NCI-H2227 treated with DMSO at 0.1 percent for 48 hours (cell line): ENCODE measurements at places on chromosomes 12 and 14.

GRCh38 chr12:25670076-25671055 lies 117.3 kb upstream of the LMNTD1 start:
- no peak for DNase-seq

DNA sequence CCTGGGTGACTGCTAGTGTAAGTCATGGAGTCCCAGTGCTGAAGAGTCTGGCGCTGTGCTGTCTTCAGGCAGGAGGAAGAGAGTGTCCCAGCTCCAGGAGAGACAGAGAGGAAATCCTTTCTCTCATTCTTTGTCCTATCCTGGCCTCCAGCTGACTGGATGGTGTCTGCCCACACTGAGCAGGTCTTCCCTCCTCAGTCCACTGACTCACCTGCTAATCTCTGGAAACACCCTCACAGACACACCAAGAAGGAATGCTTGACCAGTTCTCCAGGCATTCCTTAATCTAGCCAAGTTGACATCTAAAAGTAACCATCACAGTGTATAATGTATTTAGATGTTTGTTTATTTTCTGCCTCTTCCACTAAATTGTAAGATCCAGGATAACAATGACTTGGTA lies 53.9 kb downstream of the EMP1 start:
- DNase-seq, result no peak

- no peak for DNase-seq
These were observed 163.8 kb downstream of the DERA start for GRCh38 chr12:16074894-16075293.

GRCh38 chr14:103702497-103703432 lies 12.5 kb downstream of the XRCC3 start:
- DNase-seq, result no peak

DNA sequence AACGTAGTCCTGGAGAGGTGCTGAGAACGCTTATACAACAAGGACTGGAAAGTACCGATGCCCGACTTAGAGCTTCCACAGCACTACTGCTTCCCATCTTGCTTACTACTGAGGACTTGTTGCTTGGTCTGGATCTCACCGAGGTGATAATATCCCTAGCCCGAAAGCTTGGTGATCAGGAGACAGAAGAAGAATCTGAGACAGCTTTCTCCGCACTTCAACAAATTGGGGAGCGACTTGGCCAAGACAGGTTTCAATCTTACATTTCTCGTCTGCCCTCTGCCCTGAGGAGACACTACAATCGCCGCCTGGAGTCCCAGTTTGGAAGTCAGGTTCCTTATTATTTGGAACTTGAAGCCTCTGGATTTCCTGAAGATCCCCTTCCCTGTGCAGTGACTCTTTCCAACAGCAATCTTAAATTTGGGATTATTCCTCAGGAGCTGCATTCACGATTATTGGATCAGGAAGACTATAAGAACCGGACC lies 1.1 kb downstream of the TOGARAM1 start:
- DNase-seq, result no peak

DNA sequence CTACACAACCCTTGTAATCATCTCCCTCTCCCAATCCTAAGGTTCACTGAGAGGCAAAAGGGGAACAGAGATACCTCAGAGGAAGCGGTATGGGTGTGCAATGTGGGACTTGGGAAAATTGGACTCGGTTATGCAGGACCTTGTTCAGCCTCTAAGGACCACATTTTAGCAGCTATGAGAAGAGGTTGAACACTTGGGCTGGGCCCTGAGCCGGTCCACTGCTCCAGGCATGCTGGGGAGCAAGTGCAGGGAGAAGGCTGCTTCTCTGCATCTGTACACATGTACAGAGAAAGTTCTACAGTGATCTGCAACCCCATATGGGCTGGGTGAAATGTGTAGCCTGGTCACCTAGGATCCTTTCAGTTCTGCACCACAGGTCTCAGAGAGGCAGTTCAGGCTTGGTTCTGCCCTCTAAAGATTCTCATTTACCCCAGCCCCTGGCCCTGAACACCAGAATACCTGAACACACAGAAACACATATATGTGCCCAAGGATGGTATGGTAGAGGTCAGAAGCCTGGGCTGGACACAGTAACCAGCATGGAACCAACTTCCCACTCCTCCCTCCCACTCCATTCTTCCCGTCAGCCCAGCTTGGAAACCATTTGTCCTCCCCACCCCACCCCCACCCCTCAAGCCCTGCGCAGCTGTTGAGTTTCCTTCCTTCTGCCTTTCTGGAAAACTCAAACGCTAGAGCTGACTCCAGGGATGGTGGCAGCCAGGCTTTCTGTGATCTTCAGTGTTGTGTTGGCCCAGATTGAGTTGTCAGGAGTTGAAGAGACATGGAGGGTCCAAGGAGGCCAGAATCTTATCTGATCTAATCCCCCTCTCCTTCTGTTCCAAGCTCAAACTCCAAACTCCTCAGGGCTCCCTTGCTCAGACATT lies 10.4 kb downstream of the HOXC5 start:
- no peak for DNase-seq

DNA sequence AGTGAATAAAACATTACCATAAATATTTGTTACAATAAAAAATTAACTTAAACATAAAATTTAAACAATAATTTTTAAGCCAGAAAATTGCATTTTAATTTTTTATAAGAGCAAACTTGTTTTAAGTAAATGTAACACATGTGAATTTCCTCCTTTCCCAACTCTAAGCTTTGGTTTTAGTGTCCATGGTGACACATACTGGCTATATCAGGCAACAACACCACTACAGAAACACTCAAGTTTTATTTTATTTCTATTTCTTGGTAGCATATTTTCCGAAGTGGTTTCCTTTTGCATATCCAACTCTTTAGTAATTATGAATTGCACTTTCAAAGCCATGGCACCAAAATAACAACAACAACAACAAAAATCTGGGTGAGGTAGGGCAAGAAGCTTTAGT lies 2.2 kb downstream of the NELL2 start:
- no peak for DNase-seq

GRCh38 chr12:116642683-116643082 lies 83.5 kb downstream of the MAP1LC3B2 start:
- no peak for DNase-seq

GRCh38 chr14:41604721-41605531 lies 1.8 kb upstream of the LRFN5 start:
- no peak for DNase-seq

- no peak for DNase-seq
These were observed 35.0 kb downstream of the KITLG start for GRCh38 chr12:88544991-88545980.
